SJSA1 (cell line): ENCODE measurements at places on chromosomes 3 and 15.

- DNase-seq = peak; percentile 85
Measured at GRCh38 chr3:187212705-187213104, 15.4 kb downstream of the RTP1 start.

- no peak for DNase-seq
Measured at GRCh38 chr3:167884481-167884880, 149.0 kb downstream of the SERPINI1 start.

DNA sequence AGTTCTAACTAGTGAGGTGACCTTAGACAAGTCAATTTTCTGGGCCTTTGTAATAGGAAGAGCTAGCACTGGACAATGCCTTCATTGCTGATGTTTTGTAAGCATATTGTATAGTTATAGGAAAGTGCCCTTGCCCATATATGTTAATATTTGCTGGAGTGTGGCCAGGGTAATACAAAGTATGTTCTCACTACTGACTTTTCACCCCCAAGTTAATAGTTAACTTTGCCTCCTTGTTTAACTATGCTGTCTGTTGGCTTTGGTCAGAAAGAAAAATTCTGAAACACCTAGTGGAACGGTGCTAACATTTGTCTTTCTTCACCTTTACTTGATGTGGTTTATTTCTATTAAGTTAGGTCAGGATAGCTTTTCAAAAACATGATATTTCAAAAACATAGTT lies 287.4 kb upstream of the CTNNB1 start:
- no peak for DNase-seq

GRCh38 chr15:85452436-85452835 lies 72.0 kb downstream of the AKAP13 start:
- DNase-seq = no peak

DNA sequence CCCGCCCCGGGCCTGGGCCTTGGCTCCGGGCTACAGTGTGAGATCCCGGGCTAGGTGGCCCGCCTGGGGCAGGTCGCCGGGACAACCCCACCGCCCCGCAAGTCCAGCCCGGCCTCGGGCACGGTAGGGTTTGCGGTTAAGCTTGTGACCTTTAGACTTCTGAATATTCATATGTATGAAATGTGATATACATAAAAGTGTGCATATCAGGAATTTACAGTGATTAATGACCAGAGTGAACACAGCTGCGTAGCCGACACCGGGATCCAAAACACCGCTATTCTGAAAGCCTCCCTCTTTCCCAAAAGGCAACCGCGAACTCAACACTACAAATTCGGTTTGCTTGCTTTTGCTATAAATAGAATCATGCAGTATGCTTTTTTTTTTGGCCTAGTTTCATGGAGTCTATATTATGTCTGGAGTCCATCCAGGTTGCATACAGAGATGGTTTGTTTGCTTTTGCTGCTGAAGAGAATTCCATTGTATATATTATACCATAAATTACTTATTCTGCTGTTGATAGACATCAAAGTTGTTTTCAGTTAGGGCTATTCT lies 636 bp upstream of the SNRPA1 start:
- DNase-seq = peak; percentile 23

DNA sequence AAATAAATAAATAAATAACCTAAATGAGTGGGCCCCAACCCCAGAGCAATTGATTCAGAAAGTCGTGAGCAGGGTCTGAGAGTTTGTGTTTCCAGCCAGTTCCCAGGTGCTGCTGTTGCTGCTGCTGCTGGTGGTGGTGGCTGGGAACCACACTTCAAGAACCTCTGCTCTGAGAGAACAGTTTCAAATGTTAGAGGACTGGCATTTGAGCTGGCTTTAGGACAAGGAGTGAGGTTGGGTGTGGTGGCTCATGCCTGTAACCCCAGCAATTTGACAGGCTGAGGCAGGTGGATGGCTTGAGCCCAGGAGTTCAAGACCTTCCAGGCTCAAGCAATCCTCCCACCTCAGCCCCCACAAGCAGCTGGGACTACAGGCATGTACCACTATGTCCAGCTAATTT lies 123.1 kb upstream of the UBE2E1 start:
- DNase-seq = no peak

GRCh38 chr3:76724706-76725105 lies 315.2 kb upstream of the ROBO2 start:
- no peak for DNase-seq

DNA sequence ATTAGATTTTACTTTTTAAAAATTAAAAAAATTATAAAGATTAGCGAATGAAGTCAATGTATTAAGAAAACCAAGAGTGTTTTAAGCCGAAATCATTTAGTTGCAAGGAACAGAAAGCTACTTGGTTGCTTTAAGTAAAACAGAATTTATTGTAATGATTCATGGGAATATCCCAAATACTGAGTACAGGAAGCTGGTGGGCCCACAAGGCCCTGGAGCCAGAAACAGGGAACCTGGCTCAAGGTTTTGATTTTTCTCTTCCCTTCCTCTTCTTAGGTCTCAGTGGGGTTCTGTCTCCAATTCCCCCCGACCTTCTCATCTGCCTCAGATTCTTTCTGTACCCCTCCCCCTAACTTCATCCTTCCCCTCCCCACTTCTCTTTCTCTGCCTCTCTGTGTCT lies 229.0 kb downstream of the TLE3 start:
- no peak for DNase-seq

GRCh38 chr3:126133606-126134005 lies 46.8 kb downstream of the ALDH1L1 start:
- no peak for DNase-seq

DNA sequence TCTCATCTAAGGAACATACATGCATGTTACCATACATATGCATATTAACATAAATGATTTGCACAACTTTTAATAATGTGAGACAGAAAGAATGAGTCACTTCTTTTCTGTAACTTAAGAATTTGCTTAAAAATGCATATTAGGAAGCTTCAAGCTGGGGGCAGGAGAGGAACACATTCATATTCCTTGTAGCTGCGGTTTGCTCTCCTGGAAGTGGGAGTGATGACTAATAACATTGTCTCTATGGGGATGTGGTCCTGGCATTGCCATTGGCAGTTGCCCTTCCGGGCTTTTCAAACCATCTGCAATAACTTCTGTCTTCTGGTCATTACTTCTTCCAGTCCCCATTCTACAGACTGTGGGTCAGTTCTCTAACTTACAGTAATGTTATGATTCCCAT lies 15.6 kb downstream of the CHST2 start:
- DNase-seq = peak; percentile 76

GRCh38 chr15:26648676-26649075 lies 124.2 kb downstream of the GABRB3 start:
- no peak for DNase-seq

GRCh38 chr3:23741036-23741706 lies 64.6 kb upstream of the UBE2E1 start:
- DNase-seq = no peak

DNA sequence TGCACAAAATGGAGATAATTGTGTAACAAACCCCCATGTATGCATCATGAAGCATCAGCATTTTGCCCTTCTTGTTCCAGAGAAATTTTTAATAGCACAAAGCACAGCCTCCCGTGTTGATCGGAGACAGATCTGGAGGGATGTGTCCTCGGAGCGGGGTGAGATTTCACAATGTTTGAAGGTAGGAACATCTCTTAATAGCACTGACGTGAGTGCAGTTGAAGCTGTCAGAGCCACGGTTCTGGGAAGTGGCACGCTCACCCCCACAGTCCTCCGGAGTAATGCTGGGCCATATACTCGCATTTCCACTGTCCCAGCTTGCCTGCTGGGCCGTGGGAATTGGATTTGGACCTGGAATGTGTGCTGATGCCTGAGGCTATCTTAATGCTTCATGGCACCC lies 24.1 kb downstream of the ARPP21 start:
- DNase-seq = no peak

- peak; percentile 61 for DNase-seq
Measured at GRCh38 chr15:100918690-100919480, at the start of gene LRRK1. TSS of gene LRRK1 (plus strand) at chr15:100919357. CDS start at chr15:100924633, 5,276 bp downstream.

- DNase-seq = no peak
Measured at GRCh38 chr3:150040097-150040496, 69.4 kb upstream of the PFN2 start.

- DNase-seq = no peak
Measured at GRCh38 chr3:140736863-140737460, 59.1 kb downstream of the TRIM42 start.

GRCh38 chr3:113754494-113755159 lies 7.8 kb downstream of the ATP6V1A start:
- no peak for DNase-seq

DNA sequence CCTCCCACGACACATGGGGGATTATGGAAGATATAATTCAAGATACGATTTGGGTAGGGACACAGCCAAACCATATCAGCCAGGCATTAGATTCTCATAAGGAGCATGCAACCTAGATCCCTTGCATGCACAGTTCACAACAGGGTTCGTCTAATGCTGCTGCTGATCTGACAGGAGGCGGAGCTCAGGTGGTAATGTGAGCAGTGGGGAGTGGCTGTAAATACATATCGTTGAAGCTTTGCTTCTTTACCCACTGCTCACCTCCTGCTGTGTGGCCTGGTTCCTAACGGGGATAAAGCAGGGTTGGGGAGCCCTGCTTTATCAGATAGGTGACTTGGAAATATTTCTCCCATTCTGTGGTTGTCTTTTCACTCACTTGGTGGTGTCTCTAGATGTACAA lies 14.8 kb downstream of the DOCK3 start:
- DNase-seq = no peak

DNA sequence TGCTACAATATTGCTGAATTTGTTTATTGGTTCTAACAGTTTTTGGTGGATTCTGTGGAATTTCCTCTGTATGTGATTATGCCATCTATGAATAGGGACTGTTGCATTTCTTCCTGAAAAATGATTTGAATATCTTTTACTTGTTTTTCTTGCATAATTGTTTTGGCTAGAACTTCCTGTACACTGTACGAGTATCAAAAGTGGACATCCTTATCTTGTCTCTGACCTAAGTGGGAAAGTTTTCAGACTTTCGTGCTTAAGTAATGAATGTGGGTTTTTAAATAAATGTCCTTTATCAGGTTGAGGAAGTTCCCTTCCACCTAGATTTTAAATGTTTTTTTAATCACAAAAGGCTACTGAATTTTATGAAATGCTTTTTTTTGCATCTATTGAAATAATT lies 203.8 kb upstream of the ATP10A start:
- DNase-seq = no peak

DNA sequence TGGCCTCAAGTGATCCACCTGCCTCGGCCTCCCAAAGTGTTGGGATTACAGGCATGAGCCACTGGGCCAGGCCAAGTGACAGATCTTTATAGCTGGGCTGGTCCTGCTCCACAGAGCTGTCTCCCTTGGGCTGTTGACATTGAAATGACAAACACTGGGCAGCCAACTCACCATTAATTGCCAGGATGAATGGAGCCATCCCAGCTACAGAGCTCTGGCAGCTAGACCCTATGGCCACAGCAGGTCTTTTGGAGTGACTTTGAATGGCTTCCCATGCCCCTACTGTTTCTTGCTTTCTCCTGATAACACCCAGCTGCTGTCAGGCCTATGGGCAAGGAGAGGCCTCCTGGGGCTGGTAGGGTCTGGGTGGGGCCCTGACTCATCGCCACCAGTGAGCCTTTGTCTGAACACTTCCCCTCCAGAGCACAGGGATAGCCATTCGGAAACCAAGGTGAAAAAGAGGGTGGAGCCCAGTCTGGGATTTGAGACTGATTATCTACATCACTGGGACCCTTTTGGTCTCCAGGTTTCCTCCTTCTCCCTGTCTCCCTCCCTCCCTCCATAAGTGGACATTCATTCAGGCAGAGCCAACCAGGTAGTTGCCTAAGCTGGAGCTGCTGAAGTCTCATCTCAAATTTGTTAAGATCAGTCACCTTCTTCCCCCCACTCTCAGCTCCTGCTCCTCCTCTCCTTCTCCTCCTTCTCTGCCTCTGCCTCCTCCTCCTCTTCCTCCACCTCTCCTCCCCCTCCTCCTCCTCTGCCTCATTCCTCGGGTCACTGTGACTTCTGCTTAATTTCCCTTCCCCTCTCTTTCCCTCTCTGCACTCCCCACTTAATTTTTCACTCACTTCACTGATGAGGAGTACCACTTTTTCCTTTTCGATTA lies 34.0 kb downstream of the BHLHE40 start:
- DNase-seq = peak; percentile 64

- no peak for DNase-seq
Measured at GRCh38 chr3:54353546-54353945, 231.2 kb downstream of the CACNA2D3 start.

GRCh38 chr3:39136533-39137434 lies 16.6 kb downstream of the CSRNP1 start:
- no peak for DNase-seq

GRCh38 chr15:54298396-54298795 lies 320.2 kb downstream of the UNC13C start:
- no peak for DNase-seq

GRCh38 chr3:119810018-119810435 lies 28.1 kb downstream of the NR1I2 start:
- no peak for DNase-seq

- no peak for DNase-seq
Measured at GRCh38 chr3:53230041-53230621, 25.7 kb downstream of the TKT start.

DNA sequence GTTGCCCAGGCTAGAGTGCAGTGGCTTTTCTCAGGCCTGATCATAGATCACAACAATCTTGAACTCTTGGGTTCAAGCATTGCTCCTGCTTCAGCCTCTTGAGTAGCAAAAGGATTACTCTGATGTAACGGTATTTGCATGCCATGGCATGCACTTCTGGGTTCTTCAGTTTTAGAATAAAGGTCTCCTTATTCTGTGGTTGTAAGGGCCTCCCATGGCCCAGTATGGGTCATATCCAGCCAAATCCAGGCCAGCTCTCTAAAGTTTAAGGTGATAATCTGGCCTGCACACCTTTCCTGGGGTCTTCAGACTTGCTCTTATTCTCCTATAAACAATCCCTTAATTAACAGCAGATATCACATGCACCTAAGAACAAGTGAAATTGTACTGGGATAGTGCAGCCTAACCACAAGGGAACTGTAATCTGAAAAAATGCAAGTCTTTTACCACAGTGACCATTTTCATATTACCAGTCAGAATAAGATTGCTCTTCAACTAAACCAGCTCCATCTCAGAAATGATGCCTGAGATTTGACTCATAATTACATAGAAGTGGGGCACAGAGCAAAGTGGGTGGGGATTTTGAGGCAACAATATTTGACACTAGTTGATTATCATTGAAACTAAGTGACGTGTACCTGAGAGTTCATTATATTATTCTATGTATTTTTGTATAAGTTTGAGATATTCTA lies 25.4 kb downstream of the COMMD2 start:
- no peak for DNase-seq

DNA sequence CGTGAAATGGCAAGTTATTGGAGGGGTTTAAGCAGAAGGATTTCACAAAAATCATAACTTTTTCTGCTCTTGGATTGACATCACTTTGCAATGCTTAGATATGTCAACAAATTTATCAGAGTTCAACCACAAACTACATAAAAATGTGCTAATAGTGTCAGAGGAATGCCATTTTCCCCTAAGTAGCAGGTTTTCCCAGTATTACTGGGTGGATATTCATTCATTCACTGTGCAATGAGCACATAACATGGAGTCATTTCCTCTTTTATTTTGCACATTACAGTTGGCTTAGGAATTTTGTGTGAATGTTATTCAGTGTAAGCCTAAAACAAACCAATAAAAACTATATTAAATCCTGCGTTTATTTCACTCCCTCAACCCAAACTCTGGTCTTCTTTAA lies 537.3 kb upstream of the MCTP2 start:
- no peak for DNase-seq

- DNase-seq = no peak
Measured at GRCh38 chr3:159859836-159860235, 128.8 kb upstream of the IL12A start.

GRCh38 chr3:126746395-126747177 lies 42.5 kb downstream of the CHCHD6 start:
- peak; percentile 74 for DNase-seq

- DNase-seq = no peak
Measured at GRCh38 chr3:189588070-189588469, 43.1 kb upstream of the TP63 start.

GRCh38 chr15:65210770-65211481 lies at the start of gene CILP:
TSS of gene CILP (minus strand) at chr15:65211473. CDS start at chr15:65209755, 1,718 bp downstream.
- no peak for DNase-seq
